ACHN (cell line): ENCODE measurements at places on chromosomes 13 and 19.
A peak's percentile ranks its signal among the peaks of the same experiment; 100 is the strongest.

- DNase-seq, result no peak
Measured at GRCh38 chr19:18765224-18765623, 25.9 kb downstream of the COMP start.

GRCh38 chr19:307793-308420, 16.7 kb upstream of the PLPP2 start:
- DNase-seq, result no peak

GRCh38 chr13:106425661-106426060, 109.8 kb downstream of the EFNB2 start:
- DNase-seq, result no peak

- DNase-seq, result no peak
Measured at GRCh38 chr13:36526897-36527296, 94.6 kb downstream of the CCNA1 start.

DNA sequence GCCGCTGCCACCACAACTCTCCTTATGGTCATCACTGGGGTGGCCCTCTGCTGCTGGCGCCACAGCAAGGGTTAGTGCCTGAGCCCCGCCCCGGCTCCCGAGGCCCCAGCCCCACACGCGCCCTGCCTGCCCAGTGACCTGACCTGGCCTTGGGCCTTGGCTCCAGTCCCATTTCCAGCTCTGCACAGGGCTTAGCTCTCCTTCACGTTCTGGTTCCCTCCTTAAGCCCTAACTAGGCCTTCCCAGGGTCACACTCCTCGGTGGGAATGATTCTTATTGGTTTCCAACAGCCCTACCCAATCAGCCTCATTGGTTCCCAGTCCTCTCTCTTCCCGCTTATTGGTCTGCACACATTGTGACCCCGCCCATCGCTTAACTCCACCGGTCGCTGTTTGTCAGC, 5.8 kb downstream of the KIRREL2 start:
- no peak for DNase-seq

DNA sequence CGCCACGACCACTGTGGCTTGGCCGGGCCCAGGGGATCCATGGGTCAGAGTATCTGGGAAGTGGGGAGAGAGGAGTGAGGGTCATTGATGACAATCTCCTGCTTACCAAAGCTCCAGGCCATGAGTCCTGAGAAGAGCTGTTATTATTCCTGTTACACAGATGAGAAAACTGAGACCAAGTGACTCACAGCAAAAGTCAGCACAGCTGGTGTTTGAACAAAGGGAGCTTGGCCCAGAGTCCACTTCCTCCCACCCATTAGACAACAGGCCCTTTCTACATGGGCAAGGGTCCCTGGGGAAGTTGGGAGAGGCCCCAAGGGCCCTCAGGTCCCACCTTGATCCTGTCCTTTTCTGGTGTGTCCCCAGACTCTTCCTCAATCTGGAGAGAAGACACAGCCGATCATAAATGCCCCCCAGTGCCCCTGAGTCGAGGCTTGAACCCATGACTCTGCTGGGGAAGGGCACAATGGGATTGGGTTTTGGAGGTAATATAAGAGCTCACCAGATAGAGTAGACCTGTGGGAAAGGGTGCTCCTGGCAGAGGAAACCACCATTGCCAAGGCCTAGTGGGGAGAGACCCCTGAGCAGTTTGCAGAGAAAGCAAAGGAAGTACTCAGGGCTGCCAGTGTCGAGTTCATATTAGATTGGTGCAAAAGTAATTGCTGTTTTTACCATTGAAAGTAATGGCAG, 6.8 kb downstream of the FUT6 start:
- DNase-seq, result no peak

- no peak for DNase-seq
Measured at GRCh38 chr13:47277774-47278173, 380.9 kb upstream of the HTR2A start.

- DNase-seq, result no peak
Measured at GRCh38 chr13:99220199-99220935, 19.7 kb downstream of the UBAC2 start.

- peak; percentile 42 for DNase-seq
Measured at GRCh38 chr13:110965038-110965754, 50.3 kb upstream of the ANKRD10 start.

DNA sequence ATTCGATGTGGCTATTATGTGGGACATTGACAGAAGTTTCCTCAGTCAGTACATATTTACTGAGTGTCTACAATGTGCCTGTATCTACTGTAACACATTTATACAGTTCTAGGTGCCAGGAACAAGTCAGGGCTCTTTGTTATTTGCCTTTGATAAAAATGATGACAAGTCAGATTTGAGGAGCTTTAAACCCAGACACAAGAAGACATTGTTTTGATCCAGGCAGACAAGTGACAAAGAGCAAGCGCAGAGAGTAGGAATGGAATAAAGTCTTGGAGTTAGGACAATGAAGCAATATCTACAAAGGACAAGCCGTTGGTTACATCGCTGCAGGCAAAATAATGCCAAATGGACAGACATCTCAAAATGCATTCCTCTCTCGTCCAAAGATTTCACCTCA, 70.1 kb downstream of the ITGBL1 start:
- no peak for DNase-seq

- no peak for DNase-seq
Measured at GRCh38 chr13:90108547-90108946, 1238.9 kb upstream of the MIR17HG start.

- DNase-seq, result peak; percentile 60
Measured at GRCh38 chr13:36531746-36532486, 99.6 kb downstream of the CCNA1 start.

DNA sequence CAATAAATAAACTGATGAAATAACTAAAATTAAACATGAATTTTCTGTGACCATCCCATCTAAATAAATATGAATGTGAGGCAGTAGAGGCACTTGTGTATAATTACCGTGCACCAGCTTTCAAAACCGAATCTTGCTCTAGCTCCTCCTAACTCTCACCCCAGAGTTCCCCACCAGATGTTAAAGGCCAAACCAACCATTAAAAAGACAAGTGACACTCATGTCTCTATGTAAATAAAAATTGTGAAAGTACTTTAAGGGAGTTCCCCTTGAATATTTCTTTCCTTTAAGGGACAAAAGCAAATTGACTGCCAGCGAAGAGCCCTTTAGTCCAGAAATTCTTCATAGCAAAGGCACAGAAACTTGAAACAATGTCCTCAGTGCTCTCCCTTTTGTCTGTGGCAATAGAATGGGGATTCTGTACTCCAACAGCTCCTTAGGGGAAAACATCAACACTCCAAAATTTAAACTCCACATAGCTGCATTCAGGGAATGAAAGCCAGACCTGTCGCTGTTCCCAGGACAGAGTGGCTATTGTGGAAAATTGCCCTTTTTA, 101.7 kb upstream of the SOX21 start:
- DNase-seq, result no peak

DNA sequence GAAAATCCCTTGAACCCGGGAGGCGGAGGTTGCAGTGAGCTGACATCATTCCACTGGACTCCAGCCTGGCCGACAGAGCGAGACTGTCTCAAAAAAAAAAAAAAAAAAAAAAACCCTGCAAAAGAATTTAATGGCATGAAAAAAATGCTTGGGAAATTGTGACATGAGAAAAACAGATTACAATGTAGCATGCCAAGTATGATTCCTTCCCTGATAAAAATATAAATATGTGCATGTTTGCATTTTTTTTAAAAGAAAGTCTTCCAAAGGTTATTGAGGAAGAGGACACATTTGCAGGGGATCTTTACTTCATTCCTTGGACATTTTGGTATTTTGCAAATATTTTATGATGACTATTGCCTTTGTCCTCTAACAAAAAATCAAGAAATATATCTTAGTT, 14.5 kb upstream of the ZBTB32 start:
- DNase-seq, result peak; percentile 21

DNA sequence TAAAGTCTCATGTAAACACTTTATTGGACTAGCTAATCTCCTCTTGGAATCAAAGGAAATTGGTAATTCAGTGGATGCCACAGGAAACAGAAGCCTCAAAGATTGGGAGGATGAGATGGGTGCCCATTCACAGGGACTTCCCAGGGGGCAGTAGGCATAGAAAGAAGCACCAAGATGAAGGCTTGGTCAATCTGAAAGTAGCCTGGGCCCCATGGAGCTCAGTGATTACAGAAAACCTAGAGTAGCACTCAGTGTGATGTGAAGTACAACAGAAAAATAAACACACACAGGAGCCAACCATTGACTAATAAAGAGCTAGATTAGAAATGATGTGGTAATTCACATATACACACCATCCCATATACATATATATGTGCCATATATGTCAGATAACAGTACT, 560.6 kb downstream of the TBC1D4 start:
- DNase-seq, result no peak

DNA sequence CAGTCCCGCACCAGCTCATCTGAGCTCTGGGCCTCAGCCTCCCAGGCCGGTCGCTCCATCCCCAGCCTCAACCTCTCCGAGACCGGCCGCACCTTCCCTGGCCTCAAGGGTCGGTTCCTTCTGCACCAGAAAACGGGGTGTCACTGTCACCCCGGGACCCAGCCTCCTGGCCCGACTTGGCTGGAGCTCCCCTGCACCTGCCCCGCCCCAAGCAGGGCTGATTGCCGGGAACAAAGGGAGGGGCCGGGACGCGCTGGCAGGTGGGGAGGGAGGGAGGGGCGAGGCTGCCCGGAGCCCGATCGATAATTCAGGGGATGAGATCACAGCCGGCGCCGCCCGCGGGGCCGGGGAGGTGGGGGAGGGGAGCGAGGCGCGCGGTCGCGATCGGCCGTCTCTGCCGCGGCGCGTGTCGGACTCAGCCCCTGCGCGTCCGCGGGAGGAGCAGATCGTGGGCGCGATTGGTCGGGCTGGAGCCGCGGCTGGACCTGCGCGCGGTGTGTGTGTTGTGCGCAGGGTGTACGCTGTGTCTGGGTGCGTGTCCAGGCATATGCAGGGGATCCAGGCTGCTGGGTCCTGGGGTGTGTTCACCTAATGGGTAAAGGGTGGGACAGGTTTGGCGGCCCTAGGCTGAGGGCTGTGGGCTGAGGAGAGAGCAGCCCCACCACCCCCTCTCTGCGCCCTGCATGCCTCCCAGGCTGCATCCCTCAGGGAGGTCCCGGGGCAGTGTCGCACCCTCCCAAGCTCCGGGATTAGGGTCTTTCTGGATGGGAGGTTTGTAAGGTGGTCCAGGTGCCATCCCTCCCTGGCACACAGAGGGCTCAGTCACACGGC, 1.1 kb upstream of the SHC2 start:
- no peak for DNase-seq

DNA sequence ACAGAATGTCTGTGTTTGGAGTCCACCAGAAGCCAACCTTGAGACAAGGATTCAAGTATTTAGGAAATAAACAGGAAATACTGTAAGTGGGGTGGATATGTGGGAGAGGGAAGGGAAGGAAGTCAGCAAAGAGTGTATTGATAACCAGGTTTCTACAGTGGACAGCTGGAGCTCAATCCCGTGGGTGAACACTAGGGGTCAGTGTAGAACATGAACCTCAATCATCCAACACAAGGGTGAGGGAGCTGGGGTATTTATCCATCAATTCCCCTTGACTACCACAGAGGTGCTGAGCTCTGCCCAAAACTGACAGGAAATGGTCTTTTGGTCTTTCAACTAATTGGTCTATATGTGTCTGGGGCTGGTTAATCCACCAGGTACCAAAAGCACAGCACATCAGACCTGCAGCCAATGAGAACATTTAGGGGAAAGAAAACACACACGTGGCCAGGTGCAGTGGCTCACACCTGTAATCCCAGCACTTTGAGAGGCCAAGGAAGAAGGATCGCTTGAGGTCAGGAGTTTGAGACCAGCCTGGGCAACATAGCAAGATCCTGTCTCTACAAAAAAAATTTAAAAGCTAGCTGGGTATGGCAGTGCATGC, 5.6 kb upstream of the SYDE1 start:
- peak; percentile 41 for DNase-seq

- no peak for DNase-seq
Measured at GRCh38 chr19:10043286-10043927, 30.1 kb downstream of the RDH8 start.

- DNase-seq, result no peak
Measured at GRCh38 chr19:18659281-18660050, 22.6 kb downstream of the KLHL26 start.

DNA sequence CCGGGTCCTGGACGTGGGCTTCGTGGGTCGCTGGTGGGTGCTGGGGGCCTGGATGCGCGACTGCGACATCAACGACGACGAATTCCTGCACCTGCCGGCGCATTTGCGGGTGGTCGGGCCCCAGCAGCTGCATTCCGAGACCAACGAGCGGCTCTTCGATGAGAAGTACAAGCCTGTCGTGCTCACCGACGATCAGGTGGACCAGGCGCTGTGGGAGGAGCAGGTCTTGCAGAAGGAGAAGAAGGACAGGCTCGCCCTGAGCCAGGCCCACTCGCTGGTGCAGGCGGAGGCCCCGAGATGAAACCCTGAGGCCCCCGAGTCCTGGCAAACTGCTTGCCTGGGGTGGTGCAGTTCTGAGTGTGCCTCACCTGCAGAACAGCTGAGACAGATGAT, 787 bp downstream of the TIMM29 start:
- no peak for DNase-seq

DNA sequence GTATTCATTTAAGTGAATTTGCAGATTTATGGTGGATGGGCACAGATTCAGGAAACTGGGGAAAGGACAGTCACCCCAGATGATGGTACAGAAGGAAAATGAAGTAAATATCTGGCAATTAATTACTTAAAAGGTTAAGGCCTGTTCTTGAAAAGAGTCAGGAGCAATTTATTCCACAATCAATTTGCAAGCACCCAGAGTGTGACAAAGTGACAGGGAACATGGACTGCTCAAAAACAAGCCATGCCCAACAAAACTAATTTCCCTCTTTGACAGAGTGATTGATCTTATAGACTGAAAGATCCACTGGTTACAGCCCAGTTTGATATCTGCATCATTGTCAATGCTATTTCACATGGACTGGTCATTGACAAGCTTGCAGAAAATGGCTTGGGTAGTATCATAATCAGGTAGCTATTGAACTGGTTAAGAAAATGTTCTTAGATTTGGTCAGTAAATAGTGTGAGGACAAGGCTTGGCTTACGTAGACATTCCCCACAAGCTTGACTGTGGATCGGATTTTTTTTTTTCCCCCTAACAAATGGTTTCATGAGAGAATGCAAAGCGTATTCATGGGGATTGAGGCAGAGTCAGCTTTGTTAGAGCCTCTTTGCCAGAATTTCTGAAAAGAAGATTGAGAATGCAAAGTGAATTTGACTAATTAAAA, 584.6 kb downstream of the GPC6 start:
- DNase-seq, result no peak

- peak; percentile 69 for DNase-seq
Measured at GRCh38 chr19:1261798-1262622, 7.1 kb upstream of the CIRBP start.

GRCh38 chr13:74136084-74136658, 2.0 kb upstream of the KLF12 start:
- DNase-seq, result peak; percentile 30

DNA sequence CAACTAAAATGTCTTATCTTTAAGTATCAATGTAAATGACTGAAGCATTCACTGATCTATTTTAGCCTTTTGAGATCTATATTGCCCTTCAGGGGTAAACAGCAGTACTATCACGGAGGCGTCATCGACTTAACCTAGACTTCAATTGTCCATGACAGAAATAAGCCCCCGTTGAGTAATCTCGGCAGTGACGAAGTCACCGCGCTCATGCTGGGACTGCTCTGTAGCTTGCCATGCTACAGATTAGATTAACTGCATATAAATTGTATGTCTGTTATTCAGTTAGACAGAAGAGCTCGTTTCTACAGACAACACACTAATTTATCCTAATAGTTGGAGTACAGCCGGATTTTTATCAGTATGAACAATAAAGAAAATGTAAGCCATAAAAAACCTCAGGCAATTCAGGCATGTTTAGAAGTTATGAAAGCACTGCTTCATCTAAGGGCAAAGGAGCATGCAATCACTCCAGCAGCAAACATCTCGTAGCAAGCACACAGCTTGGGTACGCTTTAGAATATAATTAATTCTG, 56.6 kb downstream of the TUBGCP3 start:
- DNase-seq, result no peak
